ENCODE measurements at places on chromosomes 5 and 9.

- no peak for DNase-seq
Observed at GRCh38 chr5:146799231-146799630, 79.3 kb downstream of the PPP2R2B start.

DNA sequence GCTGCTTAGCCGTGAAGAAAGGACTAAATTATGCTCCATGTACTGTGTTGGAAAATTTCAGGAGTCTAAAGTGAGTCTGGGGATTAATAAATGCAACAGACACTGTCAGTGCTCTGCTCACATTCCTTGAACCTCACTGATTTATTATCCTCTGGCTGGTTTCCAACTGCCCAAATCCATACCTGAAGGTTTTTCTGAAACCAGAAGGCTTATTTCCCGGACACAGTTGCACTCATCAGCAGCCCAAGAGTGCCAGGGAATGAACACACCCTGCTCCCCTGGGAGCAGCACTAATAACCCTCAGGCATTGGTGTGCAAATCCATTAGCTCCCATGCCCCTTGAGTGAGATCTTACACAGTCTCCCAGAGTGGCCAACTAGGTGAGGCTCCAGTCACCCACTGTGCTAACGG, 38.7 kb downstream of the F2R start:
- DNase-seq: no peak

DNA sequence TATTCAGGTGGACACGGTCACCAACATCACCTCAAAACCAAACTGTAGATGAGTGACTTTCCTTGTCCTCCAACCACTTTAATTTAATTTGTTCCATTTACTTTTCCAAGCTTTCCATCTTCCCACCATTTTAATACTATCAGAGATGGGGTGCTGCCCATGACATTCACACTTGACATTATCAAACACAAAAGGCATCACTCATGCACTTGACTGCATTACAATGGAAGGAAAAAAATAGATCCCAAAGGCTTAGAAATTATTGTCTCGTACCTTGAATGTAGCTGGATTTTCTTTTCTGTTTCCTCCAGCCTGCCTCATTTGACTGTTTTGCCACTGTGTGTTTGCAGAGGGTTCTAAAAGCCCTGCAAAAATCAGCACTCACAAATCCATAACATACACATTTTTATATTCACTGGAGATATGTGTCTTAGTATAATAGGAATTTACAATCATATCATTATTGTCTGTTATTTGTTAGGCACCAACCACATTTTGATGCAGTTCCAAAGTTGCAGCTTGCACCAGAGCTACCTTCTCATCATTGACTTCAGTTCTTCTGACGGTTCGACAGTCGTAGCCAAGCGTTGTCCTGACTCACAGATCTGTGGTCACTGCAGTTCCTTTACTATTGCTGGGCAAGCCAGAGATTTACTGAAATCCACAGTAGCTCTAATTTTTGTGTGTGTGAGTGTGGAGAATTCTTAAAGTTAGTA, 712.3 kb upstream of the WWC1 start:
- no peak for DNase-seq

GRCh38 chr9:86732514-86733171, 214.7 kb downstream of the GAS1 start:
- peak; percentile 87 for DNase-seq

- DNase-seq: no peak
Observed at GRCh38 chr5:6567835-6568234, 65.0 kb downstream of the NSUN2 start.

DNA sequence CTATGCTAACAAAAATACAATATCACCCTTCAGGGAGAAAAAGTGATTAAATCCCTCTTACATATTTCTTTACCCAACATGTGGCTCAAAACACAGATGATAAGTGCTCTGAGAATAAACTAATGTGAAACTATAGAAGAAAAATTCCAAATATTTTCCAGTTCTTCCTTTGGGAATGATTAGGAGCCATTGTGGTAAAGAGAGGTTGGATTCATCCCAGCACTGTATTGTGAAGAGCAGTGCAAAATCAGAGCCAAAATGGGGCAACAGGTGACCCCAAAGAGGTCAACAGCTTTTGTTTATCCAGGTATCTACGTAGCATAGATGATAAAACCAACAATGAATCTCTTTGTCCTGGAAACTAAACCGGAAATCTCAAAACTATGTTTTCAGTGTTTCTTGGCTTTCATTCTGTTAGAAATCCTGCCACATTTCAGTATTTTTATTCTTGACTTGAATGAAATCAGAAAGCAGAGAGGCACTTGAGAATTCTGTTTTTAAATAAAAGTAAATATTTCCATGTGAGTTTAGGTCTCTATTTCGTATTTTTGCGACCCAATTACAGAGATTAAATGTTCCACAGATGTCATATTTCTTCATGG, 120.4 kb upstream of the FST start:
- DNase-seq: peak; percentile 61

- peak; percentile 55 for DNase-seq
Observed at GRCh38 chr9:110619831-110620230, 40.3 kb upstream of the SVEP1 start.

DNA sequence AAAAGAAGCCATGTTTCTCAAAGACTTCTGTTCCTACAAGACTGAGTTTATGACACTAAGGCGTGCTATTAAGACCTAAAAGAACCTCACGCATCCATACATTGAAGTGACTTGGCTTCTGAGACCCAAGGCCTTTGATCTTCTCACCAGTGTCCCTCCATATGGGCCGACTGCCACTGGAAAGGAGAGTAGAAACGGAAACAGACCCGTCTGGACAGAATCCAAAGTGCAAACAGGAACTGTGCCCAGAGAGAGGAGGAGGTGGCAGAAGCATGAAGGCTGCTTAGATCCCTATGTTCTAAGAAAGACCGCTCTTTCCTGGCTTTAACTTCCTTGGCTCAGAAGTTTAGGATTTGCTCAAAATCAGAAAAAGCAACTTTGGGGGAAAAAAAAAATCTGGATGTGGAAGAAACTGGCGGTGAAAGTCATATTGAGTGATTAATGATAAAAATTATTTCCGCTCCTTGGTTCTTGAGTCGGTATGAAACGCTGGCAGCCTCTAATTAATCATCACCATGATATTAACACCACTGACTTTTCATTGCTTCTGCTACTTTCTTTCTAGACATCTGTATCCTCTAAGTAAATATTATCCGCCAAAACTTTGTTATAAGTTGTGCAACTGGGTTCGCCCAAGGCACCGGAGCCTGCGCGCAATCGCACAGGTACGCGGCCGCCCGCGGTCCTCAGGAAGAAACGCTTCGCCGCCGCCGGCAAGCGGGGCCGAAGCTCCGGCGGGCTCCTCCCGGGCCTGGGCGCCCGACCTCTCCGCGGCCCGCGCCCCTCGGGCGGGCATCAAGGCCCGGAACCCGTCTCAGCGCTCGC, 726 bp downstream of the DAP start:
- DNase-seq: peak; percentile 78

All from EL (cell line).